COLO829 (cell line): ENCODE measurements at places on chromosomes 5 and 9.

DNA sequence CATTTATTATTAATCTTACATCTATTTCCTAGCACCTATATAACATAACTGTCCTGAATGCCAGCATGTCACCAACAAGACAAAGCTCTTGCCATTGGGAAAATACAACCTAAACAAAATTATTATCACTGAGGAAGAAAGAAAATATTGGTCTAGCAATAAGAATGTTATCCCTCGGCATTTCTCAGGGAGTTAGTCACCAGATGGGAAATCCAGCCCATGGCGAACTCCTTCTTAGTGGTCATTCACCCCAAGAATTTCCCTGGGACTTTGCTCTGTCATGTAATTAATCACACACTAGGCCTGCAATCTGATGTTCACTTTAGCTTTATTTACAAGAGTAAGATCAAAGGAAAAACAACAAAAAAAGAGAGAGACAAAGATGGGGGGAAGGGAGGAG, 56.1 kb upstream of the TAS2R1 start:
- no peak for DNase-seq

- no peak for DNase-seq
These were observed 2.2 kb downstream of the THBS4 start for GRCh38 chr5:80037366-80037765.

GRCh38 chr5:39638813-39639212, 214.0 kb upstream of the DAB2 start:
- DNase-seq: no peak

- DNase-seq: no peak
These were observed 297.7 kb upstream of the CD180 start for GRCh38 chr5:67494186-67494855.

DNA sequence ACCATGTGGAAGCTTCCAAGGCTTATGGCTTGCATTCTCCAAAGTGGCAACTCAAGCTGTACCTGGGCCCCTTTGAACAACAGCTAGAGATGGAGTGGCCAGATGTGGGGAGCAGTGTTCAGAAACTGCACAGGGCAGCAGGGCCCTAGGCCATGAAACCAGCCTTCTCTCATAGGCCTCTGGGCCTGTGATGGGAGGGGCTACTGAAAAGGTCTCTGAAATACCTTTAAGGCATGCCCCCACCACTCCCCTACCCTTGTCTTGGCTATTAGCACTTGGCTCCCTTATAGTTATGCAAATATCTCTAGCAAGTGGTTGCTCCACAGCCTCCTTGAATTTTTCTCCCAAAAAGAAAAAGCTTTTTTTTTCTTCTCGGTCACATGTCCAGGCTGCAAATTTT, 1014.6 kb downstream of the DTWD2 start:
- DNase-seq: no peak

- DNase-seq: no peak
These were observed 6.9 kb upstream of the ZBTB43 start for GRCh38 chr9:126797903-126798302.

GRCh38 chr5:1967736-1968135, 85.0 kb upstream of the IRX4 start:
- no peak for DNase-seq

GRCh38 chr5:106894964-106895363, 775.8 kb downstream of the EFNA5 start:
- no peak for DNase-seq

GRCh38 chr5:14417276-14417730, 164.3 kb upstream of the OTULINL start:
- DNase-seq: no peak

- no peak for DNase-seq
These were observed 23.2 kb upstream of the DAB2 start for GRCh38 chr5:39447968-39448367.

DNA sequence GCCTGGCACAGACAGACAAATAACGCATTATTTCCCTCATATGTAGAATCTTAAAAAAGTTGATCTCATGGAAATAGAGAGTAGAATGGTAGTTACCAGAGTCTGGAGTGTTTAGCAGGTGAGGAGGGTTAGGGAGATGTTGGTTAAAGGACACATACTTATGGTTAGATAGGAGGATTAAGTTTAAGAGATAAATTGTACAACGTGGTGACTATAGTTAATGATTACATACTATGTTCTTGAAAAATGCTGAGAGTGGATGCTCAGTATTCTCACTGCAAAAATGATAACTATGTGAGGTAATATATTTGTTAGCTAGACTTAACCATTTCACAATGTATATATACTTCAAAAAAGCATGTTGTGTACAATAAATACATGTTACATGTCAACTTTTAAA, 38.0 kb downstream of the CERT1 start:
- no peak for DNase-seq

GRCh38 chr9:126380447-126380846, 53.8 kb downstream of the MVB12B start:
- no peak for DNase-seq

GRCh38 chr9:89853161-89853560, 248.3 kb downstream of the GADD45G start:
- DNase-seq: no peak

DNA sequence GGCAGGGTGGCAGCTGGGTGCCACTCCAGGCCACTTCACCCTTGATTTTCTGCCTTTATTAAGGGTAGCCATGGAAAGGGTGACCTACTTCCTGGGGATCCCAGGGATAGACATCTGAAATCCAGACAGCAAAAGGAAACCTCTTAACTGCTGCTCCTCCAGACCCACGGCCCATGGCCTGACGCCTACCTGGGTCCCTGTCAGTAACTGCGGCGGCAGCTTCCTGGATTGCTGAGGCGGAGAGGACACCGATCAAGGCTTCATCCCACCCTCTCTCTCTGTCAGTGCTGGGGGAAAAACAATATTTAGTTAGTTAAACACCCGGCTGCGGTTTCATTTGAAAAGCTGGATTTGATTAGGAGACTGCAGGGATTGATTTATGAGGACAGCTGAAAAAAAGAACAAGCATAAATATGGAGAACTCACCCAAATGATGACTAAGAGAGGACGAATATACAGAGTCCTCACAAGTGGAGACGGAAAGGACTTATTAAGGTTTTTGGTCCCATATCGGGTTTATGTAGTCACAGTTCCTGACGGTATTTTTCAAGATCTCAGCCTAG, 158.7 kb upstream of the KLF4 start:
- DNase-seq: no peak

DNA sequence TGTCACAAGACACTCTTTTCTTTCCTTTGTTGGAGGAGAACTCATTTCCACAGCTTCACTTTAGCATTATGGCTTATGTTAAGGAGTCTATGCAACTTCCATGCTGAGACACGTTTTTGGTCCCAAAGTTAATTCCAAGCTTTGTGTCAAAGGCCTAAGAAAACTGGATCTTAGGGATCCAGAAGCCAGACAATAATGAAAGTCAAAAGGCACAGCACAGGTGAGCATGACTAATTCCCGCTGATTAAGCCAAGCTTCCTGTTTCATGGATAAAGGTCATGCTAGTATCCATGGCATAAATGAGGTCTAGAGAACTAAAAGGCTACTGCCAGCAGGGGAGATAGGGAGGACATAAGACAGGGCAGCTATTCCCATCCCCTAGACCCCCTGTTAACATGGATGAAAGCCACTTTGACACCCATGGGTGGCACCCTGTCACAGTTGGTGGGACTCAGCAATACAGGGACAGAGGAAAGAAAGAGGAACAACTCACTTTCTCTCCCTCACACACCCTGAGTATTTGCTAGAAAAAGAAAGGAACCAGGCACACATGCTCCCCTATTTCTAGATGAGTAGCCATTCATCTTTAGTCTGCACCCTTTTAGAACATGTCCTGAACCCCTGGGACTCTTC, 438.1 kb upstream of the CDH9 start:
- DNase-seq: no peak

DNA sequence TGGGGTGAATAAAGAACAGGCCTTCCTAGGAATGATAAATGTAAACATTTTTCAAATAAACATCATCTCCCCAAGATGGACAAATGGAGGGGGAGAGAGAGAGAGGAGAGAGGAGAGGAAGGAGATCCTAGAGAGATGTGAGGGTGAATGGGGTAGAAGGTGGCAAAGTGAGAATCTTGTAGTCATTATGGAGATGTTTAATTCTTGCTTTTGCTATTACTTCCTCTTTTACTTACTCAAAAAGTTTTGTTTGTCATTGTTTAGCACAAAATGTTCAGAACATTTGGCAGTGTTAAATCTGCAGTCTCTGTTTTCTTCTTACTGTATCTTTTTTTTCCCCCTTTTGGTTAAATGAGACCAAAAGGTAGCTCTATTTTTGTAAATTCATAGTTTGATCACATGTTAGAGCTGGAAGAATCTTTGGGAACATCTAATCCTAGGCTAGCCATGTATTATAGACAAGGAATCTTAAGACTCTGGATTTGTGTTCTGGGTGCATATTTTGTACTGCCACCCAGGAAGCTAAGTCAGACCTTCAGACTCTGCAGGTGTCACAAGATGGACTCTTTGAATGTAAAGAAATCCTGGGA, 266.1 kb downstream of the NTRK2 start:
- no peak for DNase-seq

DNA sequence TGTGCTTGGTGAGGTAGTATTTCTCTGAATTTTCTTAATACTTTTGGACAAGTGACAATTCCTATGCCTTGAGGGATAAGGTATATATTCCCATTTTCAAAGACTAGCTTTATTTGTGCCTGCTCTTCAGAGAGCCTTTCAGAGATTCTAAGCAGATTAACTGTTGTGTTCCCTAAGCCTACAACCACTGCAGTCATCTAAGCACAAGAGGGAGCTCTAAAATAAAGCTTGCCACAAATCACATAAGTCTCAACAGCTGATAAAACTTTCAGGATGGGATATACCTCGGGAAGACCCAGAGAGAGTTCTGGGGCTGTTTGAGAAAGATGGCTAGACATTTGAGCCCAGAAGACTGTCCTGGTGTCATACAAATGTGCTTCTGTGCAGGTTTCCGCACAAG, 157.3 kb downstream of the CYLC2 start:
- no peak for DNase-seq

DNA sequence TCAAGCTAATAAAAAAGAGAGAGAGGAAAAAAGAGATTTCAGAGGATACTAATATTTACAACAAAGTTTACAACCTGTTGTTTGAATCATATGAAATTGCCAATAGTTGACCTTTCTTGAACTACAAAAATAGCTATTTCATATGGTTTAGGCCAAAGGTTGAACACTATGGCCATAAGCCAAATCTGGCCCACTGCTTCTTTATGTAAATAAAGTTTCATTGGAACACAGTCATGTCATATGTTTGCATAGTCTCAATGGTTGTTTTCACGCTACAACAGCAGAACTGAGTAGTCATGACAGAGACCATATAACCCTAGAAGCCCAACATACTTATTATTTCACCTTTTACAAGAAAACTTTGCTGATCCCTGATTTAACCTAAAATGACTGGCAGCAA, 20.9 kb downstream of the SEMA5A start:
- DNase-seq: no peak

- no peak for DNase-seq
These were observed 144.2 kb upstream of the COL5A1 start for GRCh38 chr9:134497283-134497860.

GRCh38 chr5:35095366-35095765, 47.6 kb upstream of the AGXT2 start:
- no peak for DNase-seq

DNA sequence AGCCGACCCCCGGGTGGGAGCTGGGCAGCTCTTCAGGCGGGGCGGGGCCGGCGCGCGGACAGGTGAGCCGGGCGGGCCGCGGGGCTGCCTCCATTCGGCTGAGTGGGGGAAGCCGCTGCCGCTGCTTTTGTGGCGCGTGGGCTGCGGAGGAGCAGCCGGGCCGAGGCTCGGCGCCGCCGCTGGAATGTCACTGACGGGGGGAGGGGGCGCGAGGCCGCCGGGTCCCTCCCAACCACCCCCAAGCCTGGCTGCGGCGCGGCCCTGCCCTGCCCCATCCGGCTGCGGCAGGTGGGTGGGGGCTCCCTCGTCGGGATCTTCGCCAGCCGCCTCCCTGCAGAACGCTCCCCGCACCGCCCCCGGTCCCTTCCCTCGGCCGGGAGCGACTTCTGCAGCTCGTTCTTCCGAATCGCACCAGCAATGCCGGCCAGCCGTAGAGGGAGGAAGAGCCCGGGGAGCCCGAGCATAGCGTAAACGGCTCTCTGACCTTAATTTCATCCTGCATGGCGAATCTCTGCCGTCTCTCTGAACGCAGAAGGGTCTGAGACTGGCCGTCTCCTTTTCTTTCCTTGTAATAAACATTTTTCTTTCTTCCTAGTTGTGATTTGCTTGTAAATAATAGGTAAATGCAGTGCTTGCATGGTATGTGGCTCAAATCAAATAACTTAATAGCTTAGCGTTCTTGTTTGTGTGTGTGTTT, 505 bp downstream of the SPTAN1 start:
- DNase-seq: no peak
